NT2/D1 (cell line): ENCODE measurements at places on chromosomes 3 and 15.

DNA sequence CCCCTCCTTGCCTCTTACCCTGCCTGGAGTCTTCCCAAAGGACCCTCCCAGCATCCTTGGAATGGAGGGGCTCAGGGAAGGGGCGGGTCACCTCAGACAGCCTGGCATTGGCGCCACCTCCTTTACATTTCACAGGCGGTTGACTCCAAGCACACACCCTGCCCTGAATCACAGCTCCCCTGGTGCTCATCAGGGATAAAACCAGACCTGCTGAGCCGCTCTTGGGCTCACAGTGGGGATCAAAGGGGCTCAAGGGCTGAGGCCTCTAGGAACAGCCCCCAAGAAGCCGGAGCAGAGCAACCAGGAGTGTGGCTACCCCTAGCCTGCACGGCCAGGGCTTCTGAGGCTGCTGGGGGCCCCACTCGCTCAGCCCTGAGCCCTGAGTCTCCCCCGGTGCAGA lies 16.6 kb downstream of the LINGO1 start:
- DNase-seq: no peak

DNA sequence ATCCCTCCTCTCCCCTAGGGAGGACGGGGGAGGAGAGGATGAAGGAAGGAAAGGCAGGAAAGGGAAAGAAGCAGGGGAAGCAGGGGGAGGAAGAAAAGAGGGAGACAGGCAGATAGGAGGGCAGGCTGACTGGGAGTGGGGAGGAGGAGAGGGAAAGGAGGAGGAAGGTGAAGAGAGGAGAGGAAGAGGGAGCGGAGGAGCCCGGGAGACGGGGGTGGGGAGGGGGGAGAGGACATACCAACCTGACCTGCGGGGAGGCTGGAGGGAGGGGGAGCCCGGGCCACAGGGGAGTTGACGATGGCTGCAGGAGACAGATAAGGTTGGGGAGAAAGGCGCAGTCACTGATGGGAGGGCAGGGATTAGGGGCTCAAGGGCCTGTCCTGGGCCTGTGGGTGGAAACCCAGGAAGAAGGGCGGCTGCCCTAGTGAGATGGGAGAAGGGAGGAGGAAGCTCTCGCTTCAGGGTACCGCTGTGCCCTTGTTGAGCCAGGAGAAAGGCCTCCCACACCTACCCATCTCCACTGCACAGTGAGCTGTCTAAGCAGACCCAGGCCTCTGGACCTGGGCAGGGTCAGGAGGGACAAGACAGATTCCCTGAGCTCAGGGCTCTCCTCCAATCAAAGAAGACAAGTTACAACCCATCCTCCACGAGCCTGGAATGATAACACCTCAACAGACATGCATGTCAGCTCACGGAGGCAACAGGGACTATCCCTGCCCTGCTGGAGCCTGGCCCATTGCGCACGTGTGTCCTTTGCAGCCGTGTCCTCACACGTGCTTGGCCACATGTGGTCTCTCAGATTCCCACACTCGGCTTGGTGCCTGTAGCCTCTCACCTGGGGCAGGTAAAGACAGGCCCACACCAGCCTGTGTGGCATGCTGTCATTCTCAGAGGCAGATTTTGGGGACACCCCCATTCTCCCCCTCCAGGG lies 27.9 kb downstream of the C3orf18 start:
- no peak for DNase-seq

GRCh38 chr3:82038556-82038955 lies 277.1 kb upstream of the GBE1 start:
- DNase-seq: no peak

DNA sequence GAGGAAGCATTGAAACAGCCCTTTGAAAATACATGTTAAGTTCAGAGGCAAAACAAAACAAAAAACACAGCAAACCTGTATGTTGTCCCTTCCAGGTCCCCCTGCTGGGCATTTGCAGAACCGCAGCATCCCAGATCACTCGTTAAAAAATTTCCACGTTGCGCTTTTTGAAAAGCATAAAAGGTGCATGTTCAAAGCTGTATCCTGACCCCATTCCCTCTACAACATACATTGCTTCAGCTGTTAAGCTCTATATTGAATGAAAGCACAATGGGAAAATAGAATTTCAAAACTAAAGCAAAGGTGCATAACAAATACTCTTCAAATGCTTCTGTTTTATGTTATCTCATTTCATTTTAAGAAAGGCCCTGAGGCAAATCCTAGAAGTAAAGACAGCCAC lies 328.3 kb downstream of the THSD4 start:
- no peak for DNase-seq

GRCh38 chr3:54008099-54008498 lies 114.3 kb upstream of the CACNA2D3 start:
- no peak for DNase-seq

GRCh38 chr3:36172699-36173098 lies 207.6 kb upstream of the STAC start:
- DNase-seq: no peak

GRCh38 chr15:47366884-47367283 lies 350.4 kb upstream of the SEMA6D start:
- no peak for DNase-seq
